ENCODE measurements at places on chromosomes 16 and 17.

- DNase-seq: peak; percentile 45
Observed at GRCh38 chr16:28974007-28974436, 556 bp upstream of the SPNS1 start.

- DNase-seq: no peak
Observed at GRCh38 chr17:43224146-43224705, 4.2 kb downstream of the CCDC200 start.

- no peak for DNase-seq
Observed at GRCh38 chr17:74019860-74020259, 183.6 kb upstream of the RPL38 start.

- DNase-seq: no peak
Observed at GRCh38 chr17:6660805-6661463, 9.4 kb downstream of the C17orf100 start.

- DNase-seq: no peak
Observed at GRCh38 chr17:5473906-5474305, 5.1 kb upstream of the DHX33 start.

GRCh38 chr17:1726626-1727257 is 2.2 kb downstream of the WDR81 start:
- no peak for DNase-seq

DNA sequence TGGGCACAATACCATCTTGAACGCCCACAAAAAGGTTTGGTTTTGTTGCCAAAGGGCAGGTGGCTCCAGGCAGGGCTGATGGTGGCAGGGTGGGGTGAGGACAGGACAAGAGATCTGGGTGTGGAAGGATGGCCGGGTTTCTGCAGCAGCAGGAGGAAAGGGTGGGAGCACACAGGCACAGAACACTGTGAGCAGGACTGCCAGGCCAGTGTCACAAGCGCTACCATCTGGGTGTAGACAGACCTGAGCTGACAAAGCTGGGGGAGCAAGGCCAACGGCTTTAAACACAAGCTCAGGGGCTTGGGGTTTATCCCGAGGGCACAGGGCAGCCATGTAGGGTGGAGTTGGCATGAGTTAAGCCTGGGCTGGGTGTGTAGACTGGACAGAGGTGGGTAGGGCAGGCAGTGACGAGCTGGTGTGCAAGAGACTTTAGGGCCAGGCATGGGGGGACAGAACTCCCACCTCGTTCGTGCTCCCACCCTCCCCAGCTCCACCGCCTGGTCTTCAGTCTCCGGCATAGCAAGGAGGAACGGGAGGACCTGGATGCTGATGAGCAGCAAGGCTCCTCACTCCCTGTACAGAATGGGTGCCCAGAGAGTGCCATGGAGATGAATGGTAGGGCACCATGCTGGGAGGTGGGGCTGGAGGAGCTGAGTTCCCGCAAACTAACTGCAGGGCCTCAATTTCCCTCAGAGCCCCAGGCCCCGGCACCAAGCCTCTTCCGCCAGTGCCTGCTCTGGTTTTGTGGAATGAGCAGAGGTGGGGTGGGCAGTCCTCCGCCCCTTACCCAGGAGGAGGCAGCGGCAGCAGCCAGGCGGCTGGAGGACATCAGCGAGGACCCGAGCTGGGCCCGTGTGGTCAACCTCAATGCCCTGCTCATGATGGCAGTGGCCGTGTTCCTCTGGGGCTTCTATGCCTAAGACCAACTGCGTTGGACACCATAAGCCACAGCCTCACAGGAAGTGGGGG is 7.0 kb downstream of the SLC5A2 start:
- DNase-seq: no peak

- DNase-seq: no peak
Observed at GRCh38 chr16:1192384-1193073, 32.5 kb downstream of the TPSG1 start.

DNA sequence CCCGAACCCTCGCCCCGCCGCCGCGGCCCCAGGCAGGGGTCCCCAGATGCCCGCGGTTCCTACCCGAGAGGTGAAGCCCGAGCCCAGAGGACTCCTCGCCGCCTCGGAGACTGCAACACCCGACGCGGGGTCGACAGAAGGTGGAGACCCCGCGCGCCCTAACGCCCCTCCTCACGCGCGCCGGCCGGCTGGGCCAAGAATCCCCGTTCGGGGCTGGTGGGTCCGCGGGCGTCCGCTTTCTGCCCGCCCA is 515 bp downstream of the SUMO2 start:
- no peak for DNase-seq

DNA sequence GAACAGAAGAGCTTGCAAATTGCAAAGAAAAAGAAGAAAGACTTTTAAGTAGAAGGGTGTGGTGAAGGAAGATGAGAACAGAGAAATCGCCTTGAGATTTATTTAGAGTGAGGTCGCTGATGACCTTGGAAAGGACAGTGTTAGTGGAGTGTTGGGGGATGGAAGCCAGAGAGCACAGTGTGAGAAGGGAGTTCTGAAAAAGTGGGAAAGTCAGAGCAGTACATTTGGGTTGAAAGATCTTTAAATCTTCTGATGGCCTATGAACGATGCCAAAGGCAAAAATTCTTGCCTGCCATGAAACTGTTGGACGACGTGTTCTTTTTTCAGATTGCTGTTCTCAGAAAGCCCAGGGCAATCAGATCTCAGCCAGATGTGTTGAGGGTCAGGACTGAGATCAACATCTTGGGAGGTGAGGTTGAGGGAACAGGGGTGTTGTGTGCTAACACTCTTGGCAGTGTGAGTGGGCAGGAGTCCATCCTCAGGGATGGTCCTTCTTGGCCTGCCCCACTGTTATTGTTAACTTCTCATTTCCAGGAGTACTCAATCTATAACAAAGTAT is 330.1 kb downstream of the MAP2K6 start:
- DNase-seq: no peak

GRCh38 chr17:28857905-28858800 is 3.3 kb downstream of the ERAL1 start:
- DNase-seq: no peak
